Adipocyte (in vitro differentiated cells): ENCODE measurements at places on chromosomes 7 and 10.

DNA sequence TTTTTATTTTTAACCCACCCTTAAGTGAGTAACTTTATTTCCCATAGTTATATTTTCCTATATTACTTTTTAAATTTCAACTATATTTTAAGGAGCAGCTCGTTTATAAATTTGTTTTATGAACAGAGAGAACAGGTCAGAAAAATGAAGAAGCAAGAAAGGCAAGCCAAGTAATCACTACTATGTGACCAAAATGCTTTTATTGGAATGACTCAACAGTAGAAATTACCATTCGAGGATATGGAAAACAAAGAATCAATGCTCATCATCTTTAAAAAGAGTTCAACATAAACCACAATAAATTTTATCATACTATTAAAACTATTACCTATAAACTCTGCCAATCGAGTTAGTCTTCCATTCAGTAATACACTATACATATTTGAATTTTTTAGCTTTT is 7.6 kb downstream of the HERC4 start:
- DNase-seq = no peak

DNA sequence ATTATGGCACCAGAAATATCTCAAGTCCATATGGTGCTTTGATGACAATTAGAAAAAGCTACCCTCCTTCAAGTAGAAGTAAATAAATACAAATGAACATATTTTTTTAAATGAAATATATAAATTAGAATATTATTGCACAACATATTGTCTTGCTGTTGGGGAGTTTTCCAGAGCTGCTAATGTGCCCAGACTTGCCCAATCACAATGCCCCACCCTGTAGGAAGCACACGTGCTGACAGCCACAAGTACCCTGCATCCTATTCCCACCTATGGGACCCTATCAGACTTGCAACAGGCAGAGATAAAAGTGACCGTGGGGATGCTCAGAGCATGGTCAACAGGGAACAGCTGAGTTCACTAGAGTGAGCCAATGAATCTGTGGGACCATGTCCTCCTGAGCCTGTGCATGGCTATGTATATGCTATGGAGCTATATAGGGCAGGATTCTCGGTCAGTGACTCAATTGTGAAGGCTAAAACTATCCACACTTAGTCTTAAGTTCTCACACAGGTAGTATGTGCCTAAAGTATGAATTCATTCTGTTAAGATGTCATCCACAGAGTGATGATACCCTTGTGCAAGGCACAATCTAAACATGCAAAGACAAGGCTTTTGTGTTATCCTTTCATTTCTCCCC is 336.0 kb downstream of the HGF start:
- DNase-seq = no peak

GRCh38 chr7:132087421-132087820 is 488.8 kb downstream of the PLXNA4 start:
- no peak for DNase-seq

- DNase-seq = no peak
Observed at GRCh38 chr7:114432703-114433102, 18.1 kb downstream of the FOXP2 start.

DNA sequence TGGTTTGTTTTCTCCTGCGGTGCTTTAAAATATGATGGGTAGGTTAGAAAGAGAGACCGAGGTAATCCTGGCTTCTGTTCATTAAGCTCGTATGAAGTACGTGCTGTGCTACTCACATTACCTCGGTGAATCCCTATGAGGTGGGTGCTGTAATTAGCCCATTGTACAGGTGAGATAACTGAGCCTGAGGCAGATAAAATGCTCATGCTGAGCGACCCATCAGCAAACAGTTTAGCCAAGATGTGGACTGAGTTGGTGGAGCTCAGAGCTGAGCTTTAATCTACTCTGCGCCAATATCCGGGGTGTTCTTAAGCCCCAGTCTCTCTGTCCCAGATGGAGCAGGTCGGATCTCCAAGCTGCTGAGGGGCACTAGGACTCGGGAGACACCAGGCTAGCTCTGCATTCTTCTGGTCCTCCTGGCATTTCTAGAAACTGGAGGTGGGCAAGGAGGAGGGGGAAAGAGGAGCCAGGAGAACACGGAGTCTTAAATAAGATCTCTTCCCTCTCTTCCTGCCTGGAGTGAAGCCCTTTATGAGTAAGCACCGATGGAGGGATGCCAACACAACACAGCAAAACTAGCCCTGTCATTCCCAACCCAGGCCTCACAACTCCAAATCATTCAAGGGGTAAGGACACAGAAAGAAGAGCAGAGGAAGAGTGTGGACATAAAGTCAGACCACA is 458.5 kb downstream of the KCNMA1 start:
- peak; percentile 88 for DNase-seq

GRCh38 chr7:49766966-49767365 is 6.5 kb upstream of the VWC2 start:
- no peak for DNase-seq

- no peak for DNase-seq
Observed at GRCh38 chr10:18005445-18005780, 53.7 kb downstream of the SLC39A12 start.

- peak; percentile 63 for DNase-seq
Observed at GRCh38 chr10:68074031-68074774, 880 bp downstream of the HERC4 start.

DNA sequence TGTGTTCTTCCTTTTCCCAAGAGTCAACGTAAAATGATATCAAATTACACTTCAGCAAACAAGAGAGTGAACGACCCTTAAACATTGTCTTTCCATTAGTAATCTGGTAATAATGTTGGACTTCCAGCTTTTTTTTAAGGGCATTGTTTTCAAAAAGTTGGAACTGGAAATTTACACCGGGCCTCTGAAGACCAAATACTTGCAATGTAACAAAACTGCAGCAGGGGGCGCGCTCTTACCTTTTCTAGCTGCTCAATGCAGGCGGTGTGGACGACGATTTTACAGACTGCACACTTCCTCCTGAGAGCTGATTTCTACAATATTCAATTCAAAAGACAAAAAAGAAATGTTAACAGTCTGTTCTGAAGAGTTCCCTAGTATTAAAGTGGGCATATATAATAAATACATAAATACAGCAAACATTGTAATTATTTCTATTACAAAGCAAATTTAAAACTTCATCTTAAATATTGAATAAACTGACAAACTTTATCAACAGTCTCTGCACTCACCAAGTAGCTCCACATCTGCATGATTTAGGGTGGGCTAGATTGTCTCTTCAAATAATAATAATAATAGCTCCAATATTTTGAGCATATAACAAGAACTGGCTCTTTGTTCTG is 190.4 kb downstream of the DGKI start:
- peak; percentile 95 for DNase-seq

DNA sequence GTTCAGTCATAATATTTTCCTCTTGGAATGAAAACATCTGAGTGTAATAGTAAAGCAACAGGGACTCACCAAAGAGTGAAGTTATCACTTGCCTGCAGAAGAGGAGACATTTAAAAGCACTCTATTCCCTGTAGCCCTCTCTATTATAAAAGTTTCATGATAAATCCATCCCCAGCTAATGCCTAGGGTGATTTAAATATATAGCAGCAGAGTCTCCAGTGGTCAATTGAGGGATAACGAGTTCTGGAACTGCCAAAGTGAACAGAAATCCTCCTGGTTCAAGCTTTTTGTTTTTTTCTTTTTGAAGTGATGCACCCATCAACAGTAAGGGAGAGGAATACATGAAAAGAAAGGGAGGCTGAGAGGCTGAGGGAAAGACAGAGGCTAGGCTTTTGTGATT is 87.3 kb downstream of the EVX1 start:
- no peak for DNase-seq

DNA sequence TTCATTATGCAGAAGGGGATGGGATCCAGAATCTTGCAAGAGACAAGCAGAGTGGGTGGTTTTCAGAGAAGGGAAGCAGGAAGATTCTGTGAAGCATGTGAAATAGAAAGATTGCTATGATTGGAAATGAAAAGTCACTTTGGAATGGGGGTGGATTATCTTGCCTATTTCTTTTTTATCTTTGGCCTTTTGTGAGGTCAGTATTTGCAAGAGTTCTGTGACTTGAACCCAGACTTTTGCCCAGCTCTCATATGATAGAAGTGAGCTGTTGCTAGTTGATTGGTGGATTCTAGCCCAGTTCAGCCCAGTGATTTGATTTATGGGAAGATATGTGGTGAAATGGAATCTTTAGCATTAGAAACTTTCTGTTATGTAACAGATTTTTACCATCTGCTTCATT is 17.1 kb downstream of the ENTPD7 start:
- DNase-seq = peak; percentile 55

DNA sequence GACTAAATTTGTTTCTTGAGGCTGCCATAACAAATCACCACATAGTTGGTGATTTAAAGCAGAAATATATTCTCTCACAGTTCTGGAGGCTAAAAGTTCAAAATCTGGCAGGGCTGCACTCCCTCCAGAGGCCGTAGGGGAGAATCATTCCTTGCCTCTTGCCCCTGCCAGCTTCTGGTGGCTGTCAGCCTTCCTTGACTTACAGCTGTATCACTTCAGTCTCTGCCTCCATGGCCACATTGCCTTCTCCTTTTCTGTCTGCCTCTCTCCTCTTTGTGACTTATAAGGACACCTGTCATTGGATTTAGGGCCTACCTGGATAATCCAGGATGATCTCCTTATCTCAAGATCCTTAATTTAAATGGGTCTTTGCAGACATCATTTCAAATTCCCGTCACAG is 5.8 kb upstream of the LRRC4 start:
- no peak for DNase-seq

GRCh38 chr10:71136036-71136721 is 76.2 kb upstream of the UNC5B start:
- DNase-seq = no peak

- DNase-seq = peak; percentile 42
Observed at GRCh38 chr10:42482411-42482810, 156.0 kb downstream of the ZNF33B start.

GRCh38 chr7:92696584-92696983 is 106.4 kb upstream of the FAM133B start:
- no peak for DNase-seq

DNA sequence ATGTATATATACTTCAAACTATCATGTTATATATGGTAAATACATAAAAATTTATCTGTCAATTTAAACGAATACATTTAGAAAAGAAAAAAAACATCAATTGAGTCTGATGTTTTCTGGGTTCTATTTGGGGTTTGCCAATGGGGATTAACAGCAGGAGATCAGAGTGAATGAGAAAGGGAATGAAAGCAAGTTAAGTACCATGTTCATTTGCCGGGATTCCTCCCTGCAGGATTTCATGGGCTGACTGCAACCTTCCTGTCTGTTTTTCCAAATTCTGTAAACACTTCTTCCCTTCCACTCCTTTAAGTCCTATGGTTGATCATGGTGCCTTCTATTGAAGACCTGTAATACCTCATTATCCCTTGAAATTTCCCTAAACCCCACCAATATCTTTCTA is 33.9 kb upstream of the SEMA3A start:
- DNase-seq = no peak
